ENCODE measurements at places on chromosomes 3 and 15.

GRCh38 chr3:186352369-186352768 is 9.7 kb downstream of the DGKG start:
- DNase-seq, result no peak

DNA sequence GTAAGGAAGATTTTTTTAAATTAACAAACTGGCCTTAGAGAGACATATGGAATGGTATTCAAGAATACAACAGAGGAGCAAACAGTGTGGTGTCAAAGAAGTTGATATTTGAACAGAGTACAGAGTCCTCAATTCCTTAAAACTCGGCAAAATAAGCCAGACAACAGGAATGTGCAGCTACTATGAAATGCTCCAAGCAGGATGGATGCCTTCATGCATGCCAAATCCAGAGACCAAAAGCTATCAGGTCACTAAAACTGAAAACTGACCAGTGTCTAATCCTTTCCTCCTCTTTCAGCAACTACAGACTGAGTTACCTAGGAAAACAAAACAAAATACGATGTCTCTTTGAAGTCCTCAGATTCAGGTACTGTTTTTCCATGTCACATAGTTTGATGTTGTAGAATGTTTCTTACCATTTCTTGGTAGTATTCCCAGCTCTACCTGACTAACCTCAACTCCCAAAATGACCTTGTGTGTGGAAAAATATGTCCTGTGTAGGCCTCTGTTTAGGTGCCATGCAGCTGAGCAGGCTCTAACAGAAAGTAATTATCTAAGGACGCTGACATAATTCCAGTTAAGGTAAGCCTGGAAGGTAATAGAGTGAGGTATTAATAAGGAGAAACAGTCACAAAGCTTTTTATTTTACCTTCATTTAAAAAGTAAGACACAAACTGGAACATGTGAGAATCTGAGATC is 46.9 kb downstream of the TBL1XR1 start:
- no peak for DNase-seq

- DNase-seq, result no peak
Measured at GRCh38 chr3:175608356-175608755, 749.2 kb downstream of the NAALADL2 start.

- DNase-seq, result no peak
Measured at GRCh38 chr3:43405888-43406642, 119.7 kb downstream of the SNRK start.

GRCh38 chr3:127052121-127052561 is 69.2 kb downstream of the PLXNA1 start:
- no peak for DNase-seq

GRCh38 chr15:82571722-82572222 is 31.5 kb upstream of the RPS17 start:
- DNase-seq, result no peak

DNA sequence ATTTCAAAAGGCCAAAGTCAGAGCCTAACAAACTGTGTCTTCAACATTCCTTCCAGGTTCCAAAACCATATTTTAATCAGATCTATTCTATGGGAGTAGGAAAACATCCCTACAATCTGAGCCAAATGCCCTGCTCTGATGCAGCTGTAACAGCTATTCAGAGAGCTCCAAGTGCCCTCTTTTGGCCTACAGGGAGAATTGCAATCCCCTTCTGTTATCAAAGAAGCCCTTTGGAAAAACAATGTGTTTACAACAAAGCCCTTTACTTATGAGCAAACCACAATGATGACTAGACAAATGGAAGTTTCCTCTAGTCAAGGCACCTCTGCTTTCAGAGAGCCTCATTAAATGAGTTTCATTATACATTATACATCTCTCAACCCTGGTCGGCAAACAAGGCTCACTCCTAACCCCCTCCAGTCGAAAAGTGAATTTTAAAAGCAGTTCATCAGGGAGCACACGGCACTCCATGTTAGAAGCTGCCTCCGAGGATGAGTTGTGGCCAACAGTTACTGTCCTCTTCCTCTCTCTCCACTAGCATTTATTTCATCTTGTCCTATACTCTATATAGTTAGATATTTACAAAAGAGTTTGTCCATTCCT is 42.6 kb upstream of the TMCO5A start:
- no peak for DNase-seq

DNA sequence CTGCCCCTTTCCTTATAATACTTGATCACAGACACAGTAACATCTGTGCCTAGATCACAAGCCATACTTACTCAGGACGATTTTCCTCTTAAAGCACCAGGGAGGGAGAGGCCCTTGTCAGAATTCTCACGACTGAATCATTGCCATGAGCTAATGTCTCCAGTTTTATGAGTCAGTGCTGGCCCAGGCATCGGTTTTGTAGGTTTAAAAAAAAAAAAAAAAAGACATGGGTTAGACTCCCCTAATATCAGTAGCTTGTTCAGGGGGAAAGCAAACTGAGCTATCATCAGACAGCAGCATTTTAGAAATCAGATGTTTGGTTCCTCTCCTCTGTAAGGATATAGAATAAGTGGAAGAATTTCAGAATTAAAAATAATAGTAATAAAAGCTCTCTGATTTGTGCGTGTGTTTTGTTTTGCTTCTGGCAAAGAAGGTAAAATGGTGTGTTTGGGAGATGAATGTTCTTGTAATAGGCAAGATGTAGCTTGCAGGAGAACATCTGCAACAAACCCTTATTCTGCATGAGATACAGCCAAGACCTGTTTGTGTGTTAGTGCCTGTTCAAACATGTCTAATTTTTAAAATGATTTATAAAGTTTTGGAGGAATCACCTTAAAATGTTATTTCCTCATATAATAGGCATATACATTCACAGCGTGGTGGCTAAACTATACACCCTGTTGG is 193.6 kb downstream of the TP63 start:
- no peak for DNase-seq

GRCh38 chr15:49906966-49907365 is 212.1 kb downstream of the ATP8B4 start:
- DNase-seq, result no peak
